ENCODE measurements at places on chromosomes 4 and X.

- no peak for DNase-seq
These were observed 956.1 kb downstream of the ADGRL3 start for GRCh38 chr4:62156205-62156604.

- no peak for DNase-seq
These were observed 5.6 kb downstream of the GAR1 start for GRCh38 chr4:109821185-109821584.

DNA sequence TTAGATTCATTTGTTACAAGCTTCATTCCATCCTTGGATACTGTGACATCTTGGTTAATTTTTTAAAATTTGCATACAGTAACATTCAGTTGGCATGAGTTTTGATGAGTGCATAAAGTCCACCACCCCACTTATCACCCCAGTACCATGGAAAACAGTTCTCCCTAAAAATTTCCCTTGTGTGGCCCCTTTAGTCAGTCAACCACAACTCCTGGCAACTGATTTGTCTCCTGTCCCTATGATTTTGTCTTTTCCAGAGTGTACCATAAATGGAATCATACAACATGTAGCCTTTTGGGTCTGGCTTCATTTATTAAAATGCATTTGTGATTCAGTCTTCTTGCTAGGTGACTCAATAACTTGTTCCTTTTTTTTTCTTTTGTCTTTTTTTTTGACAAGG, 29.9 kb downstream of the RP2 start:
- DNase-seq = no peak

DNA sequence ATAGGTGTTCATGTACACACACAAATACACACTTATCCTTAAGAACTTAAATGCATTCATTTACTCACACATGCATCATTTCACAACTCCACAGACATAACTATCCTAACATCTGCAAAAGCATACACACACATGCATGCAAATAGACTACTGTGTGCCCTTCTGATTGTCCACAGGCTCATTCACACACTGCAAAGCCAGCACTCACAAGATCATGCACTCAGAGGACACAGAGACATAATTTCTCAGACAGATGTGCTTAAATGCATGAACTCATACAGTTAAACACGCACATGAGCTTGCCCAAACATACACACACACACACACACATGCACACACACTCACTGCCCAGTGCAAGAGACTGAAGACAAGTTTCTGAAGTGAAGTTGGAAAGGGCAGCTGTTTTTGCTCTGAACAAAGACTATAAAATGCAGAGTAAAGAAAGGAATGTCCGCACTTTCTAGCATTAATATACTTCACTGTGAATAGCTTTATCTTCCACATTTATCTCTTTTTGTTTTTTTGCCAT, 1018.0 kb upstream of the HS3ST1 start:
- no peak for DNase-seq

DNA sequence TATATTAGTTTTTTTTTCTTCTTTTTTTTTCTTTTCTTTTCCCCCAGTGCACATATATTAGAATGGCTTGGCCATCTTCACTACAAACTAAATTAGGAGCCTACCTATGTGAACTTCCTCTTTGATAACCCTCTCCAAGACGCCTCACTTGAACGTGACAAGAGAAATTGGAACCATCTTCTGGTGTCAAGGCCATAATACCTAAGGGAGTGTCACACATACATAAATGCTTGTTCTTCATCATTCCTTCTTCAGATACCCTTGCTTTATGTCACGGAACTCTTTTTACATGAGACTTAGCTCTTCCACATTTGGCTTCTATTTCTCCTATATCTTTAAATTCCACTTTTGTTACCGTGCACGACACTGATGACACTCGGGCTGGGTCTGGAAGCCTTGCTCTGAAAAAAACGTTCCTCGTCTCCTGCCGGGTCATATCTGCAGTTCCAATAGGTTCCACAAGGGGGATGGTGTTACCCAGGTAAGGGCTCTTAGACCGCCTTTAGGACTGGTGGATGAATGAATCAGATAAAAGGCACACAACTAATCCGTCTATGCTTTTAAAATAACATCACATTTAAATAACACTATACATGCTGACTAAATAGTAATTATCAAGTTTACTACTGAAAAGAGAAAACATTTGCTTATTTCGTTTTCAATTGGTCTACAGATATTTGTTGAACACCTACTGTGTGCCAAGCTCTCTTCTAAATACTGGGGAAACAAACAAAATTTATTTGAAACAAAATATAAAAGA, 19.9 kb downstream of the DGAT2L6 start:
- DNase-seq = no peak

- DNase-seq = no peak
These were observed 338.1 kb downstream of the BCOR start for GRCh38 chrX:39759526-39760224.

DNA sequence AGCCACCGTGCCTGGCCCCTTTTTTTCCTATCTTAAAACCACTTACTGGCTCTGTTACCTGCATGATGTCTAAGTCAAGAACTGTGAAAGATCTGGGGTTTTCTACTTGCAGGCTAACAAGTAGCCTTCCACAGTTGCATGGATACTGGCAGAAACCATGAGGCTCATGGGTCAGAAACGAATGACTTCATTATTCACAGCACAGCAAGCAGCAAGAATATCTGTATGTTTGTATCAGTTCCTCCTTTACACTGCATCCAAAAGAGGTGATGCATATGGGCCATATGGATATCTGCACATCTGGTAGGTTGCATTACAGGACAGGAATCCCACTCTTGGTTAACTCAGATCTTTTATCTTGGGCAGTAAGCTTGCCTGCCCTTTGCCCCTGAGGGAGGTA, 154.9 kb upstream of the NUDT6 start:
- no peak for DNase-seq

DNA sequence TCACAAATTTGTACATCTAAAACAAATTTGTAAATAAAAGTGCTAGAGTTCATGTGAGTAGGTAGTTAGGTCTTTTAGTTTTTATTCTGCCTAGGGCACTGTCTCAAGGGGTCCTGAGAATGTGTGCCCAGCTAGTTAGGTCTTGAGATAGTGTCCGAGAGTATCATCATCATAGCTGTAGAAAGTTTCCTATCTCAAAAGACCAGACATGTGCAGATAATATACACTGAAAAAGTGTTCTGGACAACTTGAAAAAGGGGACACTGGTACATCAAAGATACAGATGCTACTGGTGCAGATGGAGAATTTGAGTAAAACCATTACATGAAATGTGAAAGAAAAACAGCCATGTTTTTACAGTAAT, 1.8 kb upstream of the ZCCHC4 start:
- no peak for DNase-seq

- no peak for DNase-seq
These were observed 537.5 kb downstream of the BCOR start for GRCh38 chrX:39560271-39560670.

- DNase-seq = no peak
These were observed 27.0 kb downstream of the PROM1 start for GRCh38 chr4:16056681-16057385.

Measured in non-pigmented ciliary epithelial cell (primary cell).